Right cardiac atrium (tissue), 5 donors: ENCODE measurements at places on chromosomes 13 and 19. TPM values are rescaled to one million over a fixed set of nuclear protein-coding genes. Genes with fewer than 3 reads are reported as not detected.

ZNF625 gene
- polyA plus RNA-seq, result 1.2 TPM

MAN2B1 gene
- polyA plus RNA-seq, result 19.8 TPM

PEAK3 gene
- polyA plus RNA-seq, result 0.84 TPM

CYP4F8 gene
- polyA plus RNA-seq, result not detected

PCDH8 gene
- not detected for polyA plus RNA-seq

CGB2 gene
- polyA plus RNA-seq, result not detected

KIR3DL1 gene
- 0.05 TPM for polyA plus RNA-seq

C19orf33 gene
- 4.3 TPM for polyA plus RNA-seq

URAD gene
- not detected for polyA plus RNA-seq

ETV2 gene
- polyA plus RNA-seq, result 0.77 TPM

DNA sequence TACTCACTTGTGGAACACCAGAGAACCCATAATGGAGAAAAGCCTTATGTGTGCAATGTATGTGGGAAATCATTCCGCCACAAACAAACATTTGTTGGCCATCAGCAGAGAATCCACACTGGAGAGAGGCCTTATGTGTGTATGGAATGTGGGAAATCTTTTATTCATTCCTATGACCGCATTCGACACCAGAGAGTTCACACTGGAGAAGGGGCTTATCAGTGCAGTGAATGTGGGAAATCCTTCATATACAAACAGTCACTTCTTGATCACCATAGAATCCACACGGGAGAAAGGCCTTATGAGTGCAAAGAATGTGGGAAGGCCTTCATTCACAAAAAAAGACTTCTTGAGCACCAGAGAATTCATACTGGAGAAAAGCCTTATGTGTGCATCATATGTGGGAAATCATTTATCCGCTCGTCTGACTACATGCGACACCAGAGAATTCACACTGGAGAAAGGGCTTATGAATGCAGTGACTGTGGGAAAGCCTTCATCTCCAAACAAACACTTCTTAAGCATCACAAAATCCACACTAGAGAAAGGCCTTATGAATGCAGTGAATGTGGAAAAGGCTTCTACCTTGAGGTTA, 10.9 kb downstream of the ZNF549 start:
- no peak for DNase-seq

- peak; percentile 93 for DNase-seq
These were observed 8.6 kb upstream of the BCAT2 start for GRCh38 chr19:48819366-48819816.

- no peak for DNase-seq
These were observed 50.4 kb downstream of the CBY2 start for GRCh38 chr13:45752510-45752909.

GRCh38 chr19:56310462-56310861, 4.2 kb downstream of the ZSCAN5A start:
- DNase-seq, result no peak

- no peak for DNase-seq
These were observed 30.0 kb upstream of the ISYNA1 start for GRCh38 chr19:18467978-18468377.

DNA sequence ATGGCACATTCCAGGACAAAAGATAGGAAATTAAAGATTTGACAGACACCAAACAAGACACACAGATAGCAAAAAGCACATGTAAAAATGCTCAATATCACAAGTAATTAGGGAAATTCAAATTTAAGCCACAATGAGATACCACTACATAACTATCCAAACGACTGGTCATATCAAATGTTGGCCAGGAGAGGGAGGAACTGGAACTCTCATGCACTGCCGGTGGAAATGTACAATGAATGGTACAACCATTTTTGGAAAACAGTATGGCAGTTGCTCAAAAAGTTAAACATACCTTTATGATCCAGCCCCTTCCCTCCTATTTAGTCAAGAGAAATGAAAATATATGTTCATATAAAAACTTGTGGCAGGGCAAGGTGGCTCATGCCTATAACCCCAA, 36.8 kb upstream of the CYP2S1 start:
- DNase-seq, result no peak

GRCh38 chr13:99322297-99323103, 15.3 kb upstream of the GPR183 start:
- DNase-seq, result no peak

DNA sequence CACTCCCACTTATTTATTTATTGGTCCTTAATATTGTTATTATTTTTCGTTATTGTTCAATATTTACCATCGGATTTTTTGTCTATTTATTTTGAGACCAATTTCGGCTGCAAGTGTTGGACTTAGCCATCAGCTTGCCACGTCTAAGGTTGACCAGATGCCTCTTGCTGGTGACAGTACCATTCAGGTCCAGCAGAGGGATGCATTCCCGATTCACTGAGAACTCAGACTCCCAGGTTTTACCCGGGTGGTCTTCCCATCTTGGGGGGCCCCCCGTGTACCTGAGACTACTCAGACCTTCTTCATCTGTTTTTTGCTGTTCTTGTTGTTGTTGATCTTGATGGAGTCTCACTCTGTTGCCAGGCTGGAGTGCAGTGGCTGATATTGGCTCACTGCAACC, 1435.2 kb downstream of the UQCRFS1 start:
- no peak for DNase-seq

DNA sequence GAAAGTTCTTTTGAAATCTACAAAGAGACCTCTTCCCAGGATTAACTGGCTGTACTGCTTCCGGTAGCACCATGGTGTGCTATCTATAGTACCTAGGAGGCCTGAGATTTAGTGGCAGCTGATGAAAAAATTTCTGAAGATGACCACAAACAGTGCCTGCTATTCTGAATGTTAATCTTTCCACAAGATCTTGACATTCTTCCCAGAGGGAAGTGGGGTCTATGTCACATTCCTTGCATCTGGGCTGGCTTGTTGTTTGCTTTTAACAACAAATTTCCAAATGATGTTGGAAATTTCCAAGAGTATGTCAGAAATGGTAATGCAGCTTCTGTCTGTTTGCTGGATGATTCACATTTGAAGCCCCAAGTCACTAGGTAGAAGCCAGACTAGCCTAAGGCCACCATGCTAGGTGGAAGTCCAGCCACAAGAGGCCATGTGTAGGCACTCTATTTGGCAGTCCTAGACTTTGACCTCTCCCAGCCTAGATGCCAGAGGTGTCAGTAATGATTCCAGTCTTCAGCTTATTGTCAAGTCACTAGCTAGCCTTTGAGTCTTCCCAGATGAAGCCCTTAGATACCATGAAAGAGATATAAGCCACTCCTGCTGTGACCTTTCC, 22.1 kb downstream of the SPART start:
- no peak for DNase-seq

GRCh38 chr19:18865973-18866799, 29.8 kb downstream of the CERS1 start:
- peak; percentile 89 for DNase-seq

- DNase-seq, result no peak
These were observed 177.4 kb downstream of the OXGR1 start for GRCh38 chr13:96816874-96817273.

DNA sequence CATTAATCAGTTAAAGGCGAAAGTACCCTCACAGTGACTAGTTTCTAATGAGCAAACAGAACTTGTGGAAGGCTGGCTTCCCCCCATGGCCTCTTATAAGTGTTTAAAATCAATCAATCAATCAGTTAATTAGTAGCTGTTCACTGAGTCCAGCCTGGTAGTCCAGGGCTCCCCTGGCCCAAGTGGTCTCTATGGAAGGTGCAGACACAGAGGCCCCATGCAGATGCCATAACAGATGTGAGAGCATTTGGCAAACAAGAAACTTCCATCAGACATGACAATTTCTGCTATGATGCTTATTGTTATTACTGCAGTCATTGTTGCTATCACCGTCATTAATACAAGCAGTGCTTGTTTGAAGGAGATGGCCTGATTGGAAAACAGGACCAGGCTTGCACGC, 179.0 kb upstream of the TSHZ3 start:
- no peak for DNase-seq

GRCh38 chr19:18167011-18167410, 6.6 kb upstream of the IFI30 start:
- DNase-seq, result no peak

- peak; percentile 99 for DNase-seq
These were observed at the start of gene ZNF460 for GRCh38 chr19:57280165-57280961. Gene ZNF460 (plus strand): TSS chr19:57280485. CDS start chr19:57280807, 322 bp downstream.

DNA sequence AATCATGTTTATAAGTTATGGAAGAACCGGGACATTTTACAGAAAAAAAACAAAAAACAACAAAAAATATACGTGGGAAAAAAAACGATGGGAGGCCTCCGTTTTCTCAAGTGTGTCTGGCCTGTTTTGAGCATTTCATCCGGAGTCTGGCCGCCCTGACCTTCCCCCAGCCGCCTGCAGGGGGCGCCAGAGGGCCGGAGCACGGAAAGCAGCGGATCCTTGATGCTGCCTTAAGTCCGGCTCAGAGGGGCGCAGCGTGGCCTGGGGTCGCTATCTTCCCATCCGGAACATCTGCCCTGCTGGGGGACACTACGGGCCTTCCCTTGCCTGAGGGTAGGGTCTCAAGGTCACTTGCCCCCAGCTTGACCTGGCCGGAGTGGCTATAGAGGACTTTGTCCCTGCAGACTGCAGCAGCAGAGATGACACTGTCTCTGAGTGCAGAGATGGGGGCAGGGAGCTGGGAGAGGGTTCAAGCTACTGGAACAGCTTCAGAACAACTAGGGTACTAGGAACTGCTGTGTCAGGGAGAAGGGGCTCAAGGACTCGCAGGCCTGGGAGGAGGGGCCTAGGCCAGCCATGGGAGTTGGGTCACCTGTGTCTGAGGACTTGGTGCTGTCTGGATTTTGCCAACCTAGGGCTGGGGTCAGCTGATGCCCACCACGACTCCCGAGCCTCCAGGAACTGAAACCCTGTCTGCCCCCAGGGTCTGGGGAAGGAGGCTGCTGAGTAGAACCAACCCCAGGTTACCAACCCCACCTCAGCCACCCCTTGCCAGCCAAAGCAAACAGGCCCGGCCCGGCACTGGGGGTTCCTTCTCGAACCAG, 1.8 kb upstream of the APOE start:
- peak; percentile 89 for DNase-seq

DNA sequence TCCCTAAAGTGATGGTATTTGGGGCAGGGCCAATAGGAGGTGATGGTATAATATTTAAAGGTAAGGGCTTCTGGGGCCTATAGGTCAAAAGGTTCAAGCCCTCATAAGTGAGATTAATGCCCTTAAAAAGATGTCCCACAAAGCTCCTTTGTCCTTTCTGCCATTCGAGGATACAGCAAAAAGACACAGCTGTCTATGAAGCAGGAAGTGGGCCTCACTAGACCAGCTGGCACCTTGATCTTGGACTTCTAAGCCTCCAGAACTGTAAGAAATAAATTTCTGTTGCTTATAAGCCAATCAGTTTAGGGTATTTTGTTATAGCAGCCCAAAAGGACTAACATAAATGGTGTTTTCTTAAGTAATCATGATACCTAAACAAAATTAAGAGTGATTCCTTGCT, 27.2 kb upstream of the POU4F1 start:
- DNase-seq, result no peak

DNA sequence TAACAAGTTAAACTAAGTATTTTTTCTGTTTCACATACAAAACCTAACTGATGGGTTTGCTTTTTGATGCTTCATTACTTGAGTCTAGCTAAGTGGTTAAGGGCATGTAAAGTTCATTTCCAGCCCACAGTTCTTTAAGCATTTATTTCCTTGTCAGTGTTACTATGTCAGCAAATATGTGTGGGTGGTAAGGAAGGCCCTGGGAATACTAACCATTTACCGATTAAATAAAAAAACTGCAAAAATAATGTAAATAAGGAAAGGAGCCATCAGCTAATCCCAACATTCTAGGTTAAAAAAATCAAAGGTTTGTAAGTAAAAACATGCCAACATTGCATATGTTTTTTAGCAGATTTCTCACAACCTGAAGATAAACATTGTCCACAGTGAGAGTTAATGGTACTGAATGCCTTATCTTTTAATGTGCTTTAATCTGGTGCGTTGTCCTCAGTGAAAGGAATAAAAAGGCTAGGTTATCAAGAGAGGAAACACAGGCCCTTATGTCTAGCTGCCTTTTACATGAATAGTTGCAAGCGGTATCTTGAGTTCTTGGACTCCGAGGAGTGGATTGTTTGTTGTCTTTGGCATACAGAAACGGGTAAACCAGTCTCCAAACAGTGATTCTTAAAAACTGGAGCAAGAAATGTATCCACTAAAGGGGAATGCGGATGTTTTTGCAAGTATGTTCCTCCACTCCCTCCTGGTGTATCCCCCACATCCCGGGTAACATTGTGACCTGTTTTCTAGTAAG, 949.6 kb upstream of the SLC10A2 start:
- DNase-seq, result no peak

- no peak for DNase-seq
These were observed 438.1 kb downstream of the GPC5 start for GRCh38 chr13:91836553-91836952.

DNA sequence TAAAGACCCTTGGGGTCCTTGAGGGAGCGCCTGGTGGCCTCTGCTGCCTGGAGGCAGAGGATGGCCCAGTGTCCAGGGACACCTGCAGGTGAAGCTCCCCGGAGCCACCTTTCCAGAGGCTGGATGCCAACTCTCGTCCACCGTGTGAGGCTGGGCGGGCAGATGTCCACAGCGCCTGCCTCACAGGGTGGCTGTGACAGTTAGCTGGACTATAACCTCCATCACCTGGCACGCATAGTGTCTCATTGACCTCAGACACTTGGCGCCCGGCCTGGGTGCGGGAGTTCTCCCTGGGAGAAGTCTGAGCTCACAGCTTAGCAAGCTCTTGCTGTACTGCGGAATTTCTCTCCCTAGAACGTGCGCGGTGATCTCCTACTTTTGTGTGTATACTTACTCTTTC, 9.8 kb downstream of the BICRA start:
- peak; percentile 92 for DNase-seq

GRCh38 chr13:95605448-95606125, 38.9 kb downstream of the DZIP1 start:
- no peak for DNase-seq

DNA sequence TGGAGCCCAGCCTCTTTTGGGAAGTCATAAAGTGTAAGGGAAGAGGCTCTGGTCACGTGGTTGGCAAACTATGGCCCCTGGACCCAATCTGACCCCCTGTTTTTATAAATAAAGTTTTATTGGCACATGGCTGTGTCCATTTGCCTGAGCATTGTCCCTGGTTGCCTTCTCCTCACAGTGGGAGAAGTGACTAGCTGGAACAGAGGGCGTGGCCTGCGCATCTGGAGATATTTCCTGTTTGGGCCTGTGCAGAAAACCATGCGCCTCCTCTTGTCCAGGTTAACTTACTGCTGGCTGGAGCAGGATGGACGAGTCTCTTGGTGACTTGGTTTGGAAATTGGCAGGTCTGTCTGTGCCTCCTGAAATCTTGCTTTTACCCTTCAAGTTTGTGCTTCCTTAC, 48.3 kb downstream of the KDM4B start:
- no peak for DNase-seq

- no peak for DNase-seq
These were observed 135.7 kb downstream of the MIPEP start for GRCh38 chr13:23753458-23753857.

- DNase-seq, result no peak
These were observed 28.2 kb upstream of the SPACA7 start for GRCh38 chr13:112347986-112348385.
